ENCODE measurements at places on chromosomes 16 and 17.
A peak's percentile ranks its signal among the peaks of the same experiment; 100 is the strongest.

- DNase-seq = no peak
Observed at GRCh38 chr17:38809828-38810227, 10.5 kb upstream of the PIP4K2B start.

DNA sequence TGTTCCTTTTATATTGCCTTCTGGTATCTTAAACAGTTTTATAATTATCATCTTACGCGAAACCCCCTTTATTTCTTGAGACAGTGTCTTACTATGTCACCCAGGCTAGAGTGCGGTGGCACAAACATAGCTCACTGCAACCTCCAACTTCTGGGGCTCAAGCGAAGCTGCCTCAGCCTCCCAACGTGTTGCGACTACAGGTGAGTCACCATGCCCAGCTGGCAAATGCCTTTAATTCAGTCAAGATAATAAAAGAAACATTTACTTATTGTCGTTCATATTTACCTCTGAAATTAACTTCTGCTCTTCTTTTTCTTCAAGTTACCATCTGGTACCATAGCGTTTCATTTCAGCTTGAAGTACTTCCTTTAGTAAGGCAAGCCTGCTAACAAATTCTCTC, 43.9 kb downstream of the FBXL20 start:
- DNase-seq = no peak

GRCh38 chr17:67638871-67639270, 78.9 kb upstream of the NOL11 start:
- DNase-seq = no peak

- peak; percentile 47 for DNase-seq
Observed at GRCh38 chr17:8072341-8072728, 15.2 kb downstream of the ALOX12B start.

DNA sequence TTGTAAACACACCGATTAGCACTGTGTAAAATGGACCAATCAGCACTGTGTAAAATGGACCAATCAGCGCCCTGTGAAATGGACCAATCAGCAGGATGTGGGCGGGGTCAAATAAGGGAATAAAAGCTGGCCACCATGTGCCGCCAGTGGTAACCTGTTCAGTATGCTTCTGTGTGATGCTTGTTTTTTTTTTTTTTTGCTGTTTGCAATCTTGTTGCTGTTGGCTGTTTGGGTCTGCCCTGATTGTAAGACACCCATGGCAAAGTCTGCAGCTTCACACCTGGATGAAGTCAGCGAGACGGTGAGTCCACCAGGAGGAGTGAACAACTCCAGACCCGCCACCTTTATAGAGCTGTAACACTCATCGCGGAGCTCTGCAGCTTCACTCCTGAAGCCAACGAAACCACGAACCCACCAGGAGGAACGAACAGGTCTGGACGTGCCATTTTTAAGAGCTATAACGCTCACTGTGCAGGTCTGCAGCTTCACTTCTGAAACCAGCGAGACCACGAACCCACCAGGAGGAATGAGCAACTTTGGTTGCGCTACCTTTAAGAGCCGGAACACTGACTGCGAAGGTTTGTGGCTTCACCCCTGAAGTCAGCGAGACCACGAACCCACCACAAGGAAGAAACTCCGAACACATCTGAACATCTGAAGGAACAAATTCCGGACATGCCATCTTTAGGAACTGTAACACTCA, 85.0 kb upstream of the MED9 start:
- DNase-seq = no peak

- no peak for DNase-seq
Observed at GRCh38 chr16:17416461-17417311, 54.1 kb downstream of the XYLT1 start.

- peak; percentile 49 for DNase-seq
Observed at GRCh38 chr16:85042167-85042526, 14.6 kb downstream of the KIAA0513 start.

DNA sequence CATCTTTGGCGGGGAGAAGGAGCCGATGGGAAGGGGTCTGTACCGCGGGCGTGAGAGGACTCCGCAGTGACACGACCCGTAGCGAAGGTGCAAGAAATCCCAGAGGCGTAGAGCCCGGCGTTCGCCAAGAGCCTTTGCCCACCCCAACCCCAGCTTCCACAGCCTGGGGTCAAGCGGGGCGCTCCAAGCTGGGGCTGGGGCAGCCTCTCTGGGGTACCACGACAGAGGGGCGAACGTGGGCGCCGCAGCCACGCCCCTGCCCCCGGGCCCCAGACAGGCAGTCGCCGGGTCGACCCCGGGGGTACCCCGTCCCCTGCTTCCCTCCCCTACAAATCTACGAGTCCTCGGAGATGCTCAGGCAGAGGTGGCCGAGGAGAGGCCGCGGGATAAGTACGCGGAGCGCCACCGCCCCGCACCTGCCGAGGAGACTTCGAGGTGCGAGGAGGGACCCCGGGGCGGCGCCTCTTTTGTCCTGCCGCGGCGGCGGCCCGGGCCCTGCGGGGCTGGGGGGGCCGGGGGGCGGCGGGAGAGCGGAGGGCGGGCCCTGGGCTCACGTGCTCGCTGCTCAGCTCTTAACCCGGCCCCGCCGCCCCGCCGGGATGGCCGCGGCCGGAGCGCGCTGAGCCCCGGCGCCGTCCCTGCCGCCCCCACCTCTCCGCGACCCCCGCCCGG, at the start of gene ADAM11:
Gene ADAM11, plus strand, starts transcription at position 575 of the 672 bp plus-strand sequence. CDS start 212 bp downstream, outside the sequence.
- DNase-seq = no peak

- DNase-seq = peak; percentile 8
Observed at GRCh38 chr16:5490499-5490898, 392.9 kb upstream of the EEF2KMT start.

GRCh38 chr16:20323591-20324117, 3.7 kb downstream of the GP2 start:
- peak; percentile 77 for DNase-seq

DNA sequence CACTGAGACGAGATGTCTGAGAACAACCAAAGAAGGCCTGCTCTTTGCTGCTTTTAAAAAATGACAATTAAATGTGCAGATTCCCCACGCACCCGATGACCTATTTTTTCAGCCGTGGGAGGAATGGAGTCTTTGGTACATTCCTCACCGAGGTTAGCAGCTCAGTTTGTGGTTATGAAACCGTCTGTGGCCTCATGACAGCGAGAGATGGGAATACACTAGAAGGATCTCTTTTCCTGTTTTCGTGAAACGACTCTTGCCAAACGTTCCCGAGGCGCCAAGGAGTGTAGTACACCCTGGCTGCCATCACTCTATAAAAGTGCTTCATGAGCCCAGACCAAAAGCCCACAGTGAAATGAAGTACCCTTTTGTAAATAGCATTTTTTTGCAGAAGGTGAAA, 87.8 kb downstream of the CRISPLD2 start:
- no peak for DNase-seq

- DNase-seq = no peak
Observed at GRCh38 chr17:19677736-19678379, 29.3 kb downstream of the ALDH3A2 start.

DNA sequence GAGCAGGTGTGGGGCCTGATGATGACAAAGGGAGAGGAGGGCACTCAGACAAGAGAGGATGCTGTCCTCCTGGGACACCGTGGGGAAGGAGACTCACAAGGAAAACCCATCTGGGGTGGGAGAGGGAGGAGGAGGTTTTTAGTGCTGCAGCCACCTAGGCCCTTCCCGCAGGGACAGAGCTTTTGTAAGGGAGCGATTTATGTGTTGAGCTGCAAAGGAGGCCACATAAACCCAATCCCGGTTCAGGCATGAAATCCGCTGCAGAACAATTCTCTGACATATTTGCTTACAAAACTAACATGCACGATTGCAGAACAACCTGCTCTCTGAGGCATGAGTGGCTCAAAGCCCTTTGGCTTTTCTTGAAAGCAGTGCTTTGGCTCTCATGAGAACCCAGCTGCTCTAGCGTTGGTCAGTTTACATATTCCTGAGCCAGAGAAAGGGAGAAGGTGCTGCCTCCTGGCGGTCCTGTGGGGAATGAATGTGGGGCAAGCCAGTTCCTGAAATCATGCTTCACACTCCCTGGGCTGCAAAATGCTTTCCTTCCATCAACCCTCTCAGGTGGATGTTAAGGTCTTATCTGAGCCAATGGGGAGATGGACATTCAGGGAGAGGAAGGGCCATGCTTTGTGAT, 122.4 kb upstream of the NLRP1 start:
- peak; percentile 71 for DNase-seq

DNA sequence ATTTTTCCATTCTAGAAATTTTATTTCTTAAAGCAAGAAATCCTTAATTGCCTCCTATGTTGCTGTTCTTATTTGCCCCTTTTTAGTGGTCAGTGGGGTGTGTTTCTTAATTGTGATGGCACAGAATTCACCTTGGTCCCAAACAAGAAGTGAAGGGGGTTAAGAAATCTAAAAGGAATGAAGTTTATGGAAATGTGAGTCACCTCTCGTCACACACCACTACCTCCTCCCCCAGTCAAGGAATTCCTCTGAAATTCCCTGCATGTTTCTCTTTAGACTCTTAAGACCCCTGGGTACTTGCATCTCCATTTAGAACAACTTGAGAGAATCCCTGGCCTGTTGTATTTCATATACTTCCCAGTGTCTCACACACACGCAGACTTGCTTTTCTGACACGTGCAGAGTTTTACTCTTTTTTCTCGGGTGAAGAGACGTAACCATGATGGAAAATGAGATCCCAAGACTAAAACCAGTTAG, 247.4 kb downstream of the PRKCA start:
- no peak for DNase-seq

DNA sequence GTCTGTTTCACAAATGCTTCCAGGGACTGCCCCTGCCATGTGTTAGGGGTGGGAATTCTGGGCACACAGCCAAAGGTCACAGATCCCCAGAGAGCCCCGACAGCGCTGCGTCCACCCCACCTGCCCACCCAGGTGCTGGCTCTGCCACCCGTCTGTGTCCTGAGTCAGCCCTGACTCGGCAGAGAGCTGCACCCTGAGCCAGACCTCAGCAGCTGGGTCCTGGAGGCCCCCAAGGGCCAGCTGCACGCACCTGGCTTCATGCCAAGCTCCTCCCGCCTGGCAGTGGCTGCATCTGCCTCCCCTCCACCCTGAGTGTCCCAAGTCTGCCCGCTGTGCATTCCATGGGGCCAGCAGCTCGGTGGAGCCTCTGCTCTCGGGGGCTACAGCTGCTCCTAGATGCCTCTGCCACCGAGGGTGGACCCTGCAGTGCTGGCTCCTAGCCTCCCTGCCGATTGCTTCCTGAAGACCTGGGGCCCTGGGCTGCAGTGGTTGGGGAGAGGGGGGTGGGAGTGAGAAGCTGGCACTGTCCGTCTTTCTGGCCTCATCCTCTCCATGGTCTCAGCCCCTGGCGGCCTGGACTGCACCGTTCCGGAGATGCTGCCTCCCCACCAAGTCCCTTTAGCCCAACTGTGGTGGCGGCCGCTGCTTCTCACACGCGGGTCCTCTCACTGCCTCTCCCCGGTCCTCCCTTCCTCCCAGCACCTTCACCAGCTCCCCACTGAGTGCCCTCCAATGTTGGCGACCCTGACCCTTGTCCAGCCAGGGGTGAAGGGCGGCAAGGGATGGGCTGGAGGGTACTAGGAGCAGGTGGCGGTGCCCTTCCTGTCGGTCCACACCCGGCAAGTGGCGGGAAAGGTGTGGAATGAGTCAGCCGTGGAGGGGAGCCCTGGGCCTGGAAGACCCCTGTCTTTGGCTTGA, 3.0 kb downstream of the SECTM1 start:
- DNase-seq = peak; percentile 79

- DNase-seq = no peak
Observed at GRCh38 chr17:34675605-34676004, 96.2 kb downstream of the TMEM132E start.

DNA sequence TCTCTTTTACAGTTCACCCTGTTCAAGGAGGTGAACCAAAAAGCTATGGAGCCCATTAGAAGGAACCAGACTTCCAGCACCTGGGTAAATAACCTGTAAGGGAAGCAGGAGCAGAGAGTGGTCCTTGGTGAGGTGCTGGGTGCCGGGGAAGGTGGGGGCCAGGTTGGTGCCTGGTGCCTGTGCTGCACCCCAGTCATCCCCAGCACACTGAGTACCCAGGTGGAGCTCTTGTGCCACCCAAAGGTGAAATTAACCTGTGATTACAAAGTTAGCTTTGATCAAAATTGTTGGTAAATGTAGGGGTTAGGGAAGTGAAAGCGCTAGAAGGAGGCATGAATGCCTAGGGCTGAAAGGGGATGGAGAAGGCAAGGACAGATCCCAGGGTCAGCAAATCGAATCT, 58.6 kb downstream of the CDRT4 start:
- no peak for DNase-seq

GRCh38 chr17:78817123-78817522, 23.5 kb downstream of the USP36 start:
- no peak for DNase-seq

- DNase-seq = no peak
Observed at GRCh38 chr16:27511657-27512448, 37.9 kb downstream of the GTF3C1 start.

- no peak for DNase-seq
Observed at GRCh38 chr17:6708357-6708961, 4.7 kb downstream of the SLC13A5 start.

DNA sequence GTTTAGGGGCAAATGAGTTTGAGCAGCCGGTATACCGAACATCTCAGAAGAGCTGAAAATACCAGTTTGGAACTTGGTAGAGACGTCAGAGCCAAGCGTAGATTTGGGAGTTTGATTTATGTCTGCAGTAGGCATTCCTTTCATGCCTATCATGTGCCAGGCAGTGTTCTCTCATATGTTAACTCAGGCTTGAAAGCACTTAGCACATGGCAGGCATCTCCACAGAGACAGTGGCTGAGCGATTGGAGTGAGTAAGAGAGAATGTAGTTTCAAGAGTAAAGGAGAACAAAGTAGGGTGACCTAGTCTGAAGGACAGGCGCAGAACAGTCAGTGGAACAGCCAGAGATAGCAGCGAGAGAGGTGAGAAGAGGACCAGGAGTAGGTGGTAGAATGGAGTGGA, 207.0 kb downstream of the FTO start:
- DNase-seq = peak; percentile 18

GRCh38 chr17:44840936-44841335, 6.7 kb upstream of the HIGD1B start:
- no peak for DNase-seq

- DNase-seq = no peak
Observed at GRCh38 chr16:31513884-31514283, 5.7 kb upstream of the RUSF1 start.

DNA sequence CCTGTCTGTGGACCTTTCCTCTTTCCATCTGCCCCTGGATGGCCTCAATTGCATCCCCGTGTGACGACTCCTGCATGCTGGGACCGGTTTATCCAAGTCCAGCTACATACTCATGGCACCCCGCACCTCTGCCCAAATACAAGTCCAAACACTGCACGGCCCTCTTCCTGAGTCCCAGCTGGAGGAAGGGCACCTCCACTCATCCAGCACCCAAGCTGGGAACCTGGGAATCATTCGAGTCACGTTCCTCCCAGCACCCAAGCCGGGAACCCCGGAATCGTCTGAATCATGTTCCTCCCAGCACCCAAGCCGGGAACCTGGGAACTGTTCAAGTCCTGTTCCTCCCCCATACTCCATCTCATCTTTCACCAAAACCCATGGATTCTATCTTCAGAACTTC, 10.2 kb downstream of the TRARG1 start:
- no peak for DNase-seq

GRCh38 chr17:30573603-30574175, 96.5 kb downstream of the GOSR1 start:
- no peak for DNase-seq

DNA sequence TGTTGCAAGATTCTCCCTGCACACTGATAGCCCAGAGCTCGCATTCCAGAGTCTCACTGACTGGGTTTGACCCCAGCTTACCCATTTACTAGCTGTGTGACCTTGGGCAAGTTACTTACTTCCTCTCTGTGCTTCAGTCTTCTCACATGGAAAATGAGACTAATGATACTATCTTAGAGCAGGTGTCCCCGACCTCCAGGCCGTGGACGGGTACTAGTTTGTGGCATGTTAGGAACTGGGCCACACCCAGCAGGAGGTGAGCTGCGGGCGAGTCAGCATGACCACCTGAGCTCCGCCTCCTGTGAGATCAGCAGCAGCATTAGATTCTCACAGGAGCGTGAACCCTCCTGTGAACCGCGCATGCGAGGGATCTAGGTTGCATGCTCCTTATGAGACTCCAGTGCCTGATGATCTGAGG, 15.8 kb downstream of the ANKFY1 start:
- no peak for DNase-seq
